ENCODE measurements at places on chromosomes 7 and 10.

- DNase-seq, result peak; percentile 84
Observed at GRCh38 chr7:116210345-116211005, at the start of gene TES. TES (plus strand) TSS chr7:116210539; CDS start chr7:116210708, 169 bp downstream.

DNA sequence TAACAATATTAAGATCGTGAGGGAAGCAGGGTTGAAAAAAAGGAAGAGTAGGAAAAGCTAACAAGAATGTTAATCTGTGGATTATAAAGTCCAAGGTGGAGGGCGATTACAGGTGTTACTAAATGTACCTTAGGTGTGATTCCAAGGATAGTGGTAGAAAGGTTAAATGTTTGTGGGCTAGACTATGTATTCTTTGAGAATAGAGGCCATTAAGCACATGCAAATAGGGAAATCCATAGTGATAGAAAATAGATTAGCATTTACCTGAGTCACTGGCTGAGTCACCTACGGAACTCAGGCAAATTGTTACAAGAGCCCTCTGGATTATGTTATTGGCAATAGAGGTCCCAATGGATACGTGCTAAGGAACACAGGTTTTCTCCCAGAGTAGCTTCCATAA is 9.0 kb downstream of the MGAM2 start:
- no peak for DNase-seq

- DNase-seq, result peak; percentile 74
Observed at GRCh38 chr10:88880282-88881076, 434 bp downstream of the STAMBPL1 start.

GRCh38 chr10:107442035-107442505 is 277.6 kb upstream of the SORCS1 start:
- no peak for DNase-seq

DNA sequence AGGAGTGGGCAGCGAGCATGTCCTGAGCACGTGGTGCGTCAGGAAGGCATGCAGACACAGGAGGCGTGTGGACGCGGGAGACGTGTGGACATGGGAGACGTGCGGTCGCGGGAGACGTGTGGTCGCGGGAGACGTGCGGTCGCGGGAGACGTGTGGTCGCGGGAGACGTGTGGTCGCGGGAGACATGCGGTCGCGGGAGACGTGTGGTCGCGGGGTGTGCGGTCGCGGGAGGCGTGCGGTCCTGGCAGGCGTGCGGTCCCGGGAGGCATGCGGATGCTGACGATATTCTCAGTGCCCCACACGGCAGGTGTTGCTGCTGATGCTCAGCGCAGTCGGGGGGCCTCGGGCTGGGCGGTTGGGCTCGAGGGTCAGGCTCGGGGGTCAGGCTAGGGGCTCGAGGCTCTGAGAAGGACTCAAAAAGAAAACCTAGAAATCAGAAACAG is 94.2 kb downstream of the NKX6-2 start:
- peak; percentile 5 for DNase-seq

DNA sequence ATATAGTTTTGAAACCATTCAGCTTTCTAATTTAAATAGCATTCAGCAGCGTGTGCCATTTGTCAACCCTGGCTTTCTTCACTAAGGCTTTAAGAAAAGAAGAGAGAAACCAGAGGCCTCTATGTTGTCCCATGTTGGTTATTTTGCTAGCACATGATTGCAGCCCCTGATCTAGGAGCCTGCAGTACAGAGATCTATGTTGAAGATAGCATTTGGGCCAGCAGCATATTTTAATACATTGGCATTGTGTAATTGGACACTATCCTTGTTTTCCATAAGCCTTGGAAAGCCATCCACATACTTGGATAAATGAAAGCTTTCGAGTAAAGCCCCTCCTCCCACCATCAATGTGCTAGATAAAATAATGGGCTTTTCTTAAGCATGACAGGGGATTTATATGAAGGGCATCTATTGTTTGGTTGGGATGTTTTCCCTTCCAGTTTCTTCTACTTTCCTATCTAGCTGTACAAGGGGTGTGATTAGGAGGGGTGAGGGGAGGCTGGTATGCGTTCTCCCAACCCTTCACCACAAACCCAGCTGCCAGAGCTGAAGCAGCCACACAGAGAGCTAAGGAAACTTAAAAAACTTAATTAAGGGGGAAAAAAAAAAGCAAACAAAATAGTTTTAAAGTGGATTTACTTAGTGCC is 23.1 kb upstream of the SDHAF3 start:
- no peak for DNase-seq

DNA sequence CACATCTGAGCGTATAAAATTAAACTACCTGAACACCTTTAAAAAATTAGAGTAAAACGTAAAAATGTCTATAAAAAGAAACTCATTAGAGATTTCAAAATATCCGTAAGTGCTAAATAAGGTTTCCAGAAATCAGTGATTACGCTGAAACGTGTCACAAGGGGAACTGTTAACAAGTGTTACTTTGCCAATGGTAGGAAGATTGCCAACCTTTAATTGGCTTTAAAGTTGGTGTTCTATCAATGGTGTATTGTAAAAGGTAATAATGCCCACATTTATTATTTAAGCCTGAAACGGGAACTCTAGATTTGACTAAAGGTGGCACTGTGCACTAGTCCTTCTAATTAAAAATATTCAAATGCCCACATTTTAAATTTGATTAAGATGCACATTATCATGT is 37.8 kb upstream of the HIBADH start:
- DNase-seq, result no peak

GRCh38 chr10:114856544-114857287 is 35.1 kb downstream of the FHIP2A start:
- DNase-seq, result no peak

GRCh38 chr7:82343716-82344115 is 99.9 kb downstream of the CACNA2D1 start:
- DNase-seq, result no peak

DNA sequence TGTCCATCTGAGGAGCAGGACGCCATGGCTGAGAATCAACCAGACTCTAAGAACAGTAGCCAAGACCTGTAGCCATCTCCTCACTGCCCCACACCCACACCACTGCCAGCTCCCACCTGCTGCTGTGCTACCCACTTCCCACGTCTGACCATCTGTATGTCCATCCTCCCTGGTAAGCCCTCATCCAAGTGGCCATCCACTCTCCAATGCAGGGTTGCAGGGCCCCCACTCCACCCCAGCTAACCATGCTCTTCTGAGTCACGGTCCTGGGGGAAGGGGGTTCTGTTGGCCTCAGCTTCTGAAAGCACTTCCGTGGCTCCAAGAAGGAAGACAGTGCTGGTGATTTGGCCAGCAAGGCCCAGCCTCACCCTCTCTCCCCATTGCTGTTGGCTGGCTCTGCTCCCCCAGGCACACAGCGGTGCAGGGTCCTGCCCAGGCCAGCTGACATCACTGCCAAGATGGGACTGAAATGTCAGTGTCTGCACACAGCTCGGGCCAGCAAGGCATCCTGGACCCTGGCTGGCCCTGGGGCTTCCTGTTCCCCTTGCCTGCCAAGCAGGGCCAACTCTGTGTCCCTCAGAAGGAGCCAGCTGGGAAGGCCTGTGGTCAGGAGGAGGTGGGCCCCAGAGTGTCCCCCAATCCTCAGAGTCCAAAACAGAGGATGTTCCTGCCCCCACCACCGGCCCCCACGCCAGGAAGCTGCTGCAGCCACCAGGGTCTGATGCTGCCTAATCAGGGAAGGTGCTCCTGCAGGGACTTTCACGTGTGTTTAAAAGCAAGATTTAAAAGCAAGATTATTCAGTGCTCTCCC is 17.5 kb downstream of the RASGEF1A start:
- peak; percentile 8 for DNase-seq

DNA sequence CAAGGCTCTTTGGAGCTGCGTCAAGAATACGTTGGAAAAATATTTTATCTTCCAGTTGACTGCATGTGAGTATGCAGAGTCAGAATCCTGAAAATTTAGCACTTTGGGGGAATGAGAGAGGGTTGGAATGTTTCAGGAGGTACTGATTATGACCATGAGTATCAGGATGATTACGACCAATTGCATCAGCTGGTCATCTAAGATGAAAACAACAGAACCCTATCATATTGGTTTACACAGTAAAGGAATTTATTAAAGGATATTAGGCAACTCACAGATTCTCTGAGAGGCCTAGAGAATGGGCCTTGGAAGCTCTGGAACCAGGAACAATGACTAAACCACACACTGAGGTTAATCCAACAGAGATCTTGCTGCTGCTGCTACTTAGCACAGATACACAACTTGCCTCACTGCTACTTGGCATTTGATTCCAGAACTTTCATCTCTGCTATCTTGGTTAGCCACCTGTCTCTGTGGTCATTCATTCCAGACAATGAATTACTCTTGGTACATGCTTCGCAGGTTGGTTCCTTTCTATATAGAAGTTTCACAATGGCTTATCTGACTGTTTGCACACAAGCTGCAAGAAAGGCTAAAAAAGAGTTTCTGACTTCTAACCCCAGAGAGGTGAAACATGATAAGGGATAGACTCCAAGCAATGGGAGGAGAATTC is 68.0 kb upstream of the CTTNBP2 start:
- DNase-seq, result no peak

GRCh38 chr7:80496586-80496985 is 15.3 kb downstream of the GNAT3 start:
- no peak for DNase-seq

GRCh38 chr7:36653008-36653662 is 71.2 kb downstream of the AOAH start:
- DNase-seq, result no peak

GRCh38 chr7:39987641-39988347 is 37.7 kb downstream of the CDK13 start:
- no peak for DNase-seq

DNA sequence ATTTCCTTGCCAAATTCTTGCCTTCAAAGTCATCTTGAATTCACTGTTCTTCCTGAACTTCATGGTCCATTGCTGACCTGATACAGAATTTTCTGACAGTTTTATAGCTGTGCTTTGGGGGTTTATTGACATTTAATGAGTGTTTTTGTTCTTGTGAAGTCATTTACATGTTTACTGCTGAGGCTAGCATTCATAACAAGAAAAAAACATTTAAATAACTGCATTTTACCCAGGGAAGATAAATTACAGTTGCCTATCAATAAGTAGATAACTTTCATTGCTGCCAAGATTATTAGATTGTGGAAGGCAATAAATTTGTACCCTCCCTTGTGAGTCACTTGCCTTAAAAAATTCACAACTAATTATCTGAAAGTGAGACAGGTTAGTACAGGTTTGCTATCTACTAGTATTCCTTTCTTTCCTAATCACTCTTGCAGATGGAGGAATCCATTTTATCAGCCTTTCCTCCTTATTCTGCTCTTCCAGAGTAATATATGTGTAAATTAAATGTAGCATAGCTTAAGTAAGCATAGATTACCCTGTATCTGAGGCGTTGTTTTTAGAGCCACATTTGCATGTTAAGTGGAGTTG is 178.4 kb downstream of the EXOC4 start:
- no peak for DNase-seq

- DNase-seq, result no peak
Observed at GRCh38 chr10:115945701-115946445, 327.1 kb downstream of the GFRA1 start.

- DNase-seq, result no peak
Observed at GRCh38 chr10:131198843-131199242, 112.7 kb downstream of the TCERG1L start.

DNA sequence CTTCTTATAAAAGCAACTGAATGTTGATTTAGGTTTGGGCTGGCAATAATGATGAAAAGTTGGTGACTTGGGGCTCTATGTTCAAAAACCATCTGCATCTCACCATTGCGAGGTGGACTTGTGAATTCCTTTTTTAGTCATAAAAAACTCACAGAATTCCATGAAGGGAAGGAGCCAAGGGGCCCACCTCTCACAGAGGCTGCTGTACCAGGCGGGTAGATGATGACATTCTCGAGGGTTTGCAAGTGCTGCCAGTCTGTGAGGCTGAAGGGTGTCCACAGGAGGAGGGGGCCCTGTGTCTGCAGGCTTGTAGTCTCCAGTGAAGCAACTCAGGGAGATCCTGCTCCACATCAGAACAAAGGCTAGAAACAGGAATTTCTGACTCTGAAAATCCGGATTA is 195.5 kb upstream of the ZNF32 start:
- no peak for DNase-seq

GRCh38 chr10:22475651-22476600 is 130.6 kb downstream of the SPAG6 start:
- DNase-seq, result peak; percentile 51

DNA sequence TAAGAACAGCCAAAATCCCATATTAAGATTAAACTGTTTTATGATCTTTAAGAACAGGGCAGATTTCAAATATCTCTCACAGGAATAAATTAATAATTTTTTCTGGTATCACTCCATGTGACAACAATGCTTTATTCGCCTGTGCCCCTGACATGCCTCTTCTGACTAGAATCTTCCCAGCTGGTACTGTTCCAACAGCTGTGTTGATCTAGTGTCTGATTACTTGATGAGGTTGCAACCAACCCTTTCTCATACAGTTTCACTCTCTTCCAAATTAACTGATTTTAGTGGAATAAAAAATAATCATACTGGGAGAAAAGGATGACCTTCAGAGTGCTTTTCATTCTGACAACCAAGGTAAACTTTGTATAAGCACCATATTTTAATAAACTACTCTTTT is 151.9 kb downstream of the CHRM2 start:
- no peak for DNase-seq

- DNase-seq, result peak; percentile 98
Observed at GRCh38 chr7:76260171-76260703, 42.2 kb upstream of the HSPB1 start.

DNA sequence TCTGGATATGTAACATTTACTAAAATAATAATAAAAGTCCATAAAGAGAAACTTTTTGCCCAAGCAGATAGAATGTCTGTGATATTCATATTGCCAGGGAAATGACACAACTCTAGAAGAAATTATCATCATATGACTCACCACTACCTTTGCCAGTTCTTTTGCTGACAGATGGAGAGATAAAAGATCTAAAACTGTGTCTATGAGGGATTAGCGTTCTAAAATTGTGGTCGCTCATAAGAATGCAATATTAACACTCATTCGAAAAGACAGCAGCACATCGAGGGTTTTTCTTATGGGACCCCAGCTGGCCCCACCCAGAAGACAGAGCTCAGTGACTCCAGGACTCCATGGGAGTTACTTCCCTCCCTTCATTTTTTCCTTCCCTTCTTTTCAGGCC is 16.6 kb upstream of the LANCL2 start:
- no peak for DNase-seq

- no peak for DNase-seq
Observed at GRCh38 chr10:7445474-7446185, 34.8 kb upstream of the SFMBT2 start.
